ENCODE measurements at places on chromosomes 7 and 10.

DNA sequence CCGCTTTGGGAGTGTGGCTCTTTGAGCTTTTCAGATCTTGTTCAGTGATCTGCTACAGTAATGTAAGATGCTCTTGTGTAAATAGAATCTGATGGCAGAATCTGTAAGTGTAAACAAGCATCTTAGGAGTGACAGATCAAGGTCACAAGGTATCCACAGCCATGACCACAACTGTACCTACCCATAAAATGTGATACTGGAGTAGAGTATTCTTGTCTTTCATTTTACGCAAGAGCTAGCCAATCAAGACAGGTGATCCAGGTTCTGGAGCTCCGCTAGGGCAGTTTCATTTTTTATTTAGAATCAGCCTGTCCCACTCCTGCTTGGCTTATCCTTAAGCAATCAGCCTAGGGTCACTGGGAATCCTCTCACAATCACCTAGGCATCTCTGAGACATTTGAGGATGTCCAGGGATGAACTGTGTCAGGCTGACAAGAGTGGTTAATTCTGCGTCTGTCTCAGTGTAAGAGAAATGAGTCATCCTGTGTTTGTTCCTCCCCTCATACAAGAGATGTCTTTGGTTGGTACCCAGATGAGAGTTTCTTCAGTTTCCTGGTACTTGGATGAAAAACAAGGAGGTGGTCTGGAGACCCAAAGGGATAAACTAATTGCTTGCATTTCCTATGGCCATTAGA is 13.6 kb downstream of the ZNF138 start:
- DNase-seq: no peak

DNA sequence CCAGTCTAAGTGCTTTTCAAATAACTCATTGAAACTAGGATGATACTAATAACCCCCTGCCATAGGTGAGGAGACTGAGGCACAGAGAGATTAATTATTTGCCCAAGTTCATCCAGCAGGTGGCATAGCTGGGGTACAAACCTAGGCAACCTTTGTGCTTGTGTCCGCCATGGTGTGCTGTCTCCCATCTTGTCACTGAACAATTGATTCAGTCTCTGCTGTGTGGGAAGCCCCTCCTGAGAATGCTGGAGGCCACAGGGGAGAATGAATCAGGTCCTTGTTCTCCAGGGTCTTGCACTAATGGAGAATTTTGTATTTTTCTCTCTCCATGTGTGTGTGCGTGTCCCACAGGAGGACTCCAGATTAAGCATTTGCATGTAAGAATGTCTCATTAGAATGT is 15.8 kb upstream of the TMEM236 start:
- no peak for DNase-seq

DNA sequence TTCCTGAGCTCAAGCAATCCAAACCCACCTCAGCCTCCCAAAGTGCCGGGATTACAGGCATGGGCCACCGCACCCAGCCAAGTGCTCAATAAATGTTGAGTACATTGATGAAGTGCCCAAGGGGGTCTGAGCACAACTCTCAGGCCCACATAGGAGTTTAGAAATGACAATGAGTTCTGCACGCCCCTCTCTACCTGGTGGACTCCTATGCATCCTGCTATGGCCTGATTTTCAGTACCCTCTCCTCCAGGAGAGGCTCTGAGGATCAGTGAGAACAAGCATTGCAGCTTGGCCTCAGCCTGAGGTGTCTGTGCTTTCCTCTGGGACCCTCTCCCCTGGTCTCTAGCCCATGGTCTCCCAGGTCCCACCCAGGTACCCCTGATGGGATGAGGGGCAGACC is 20.9 kb upstream of the GRIFIN start:
- no peak for DNase-seq

DNA sequence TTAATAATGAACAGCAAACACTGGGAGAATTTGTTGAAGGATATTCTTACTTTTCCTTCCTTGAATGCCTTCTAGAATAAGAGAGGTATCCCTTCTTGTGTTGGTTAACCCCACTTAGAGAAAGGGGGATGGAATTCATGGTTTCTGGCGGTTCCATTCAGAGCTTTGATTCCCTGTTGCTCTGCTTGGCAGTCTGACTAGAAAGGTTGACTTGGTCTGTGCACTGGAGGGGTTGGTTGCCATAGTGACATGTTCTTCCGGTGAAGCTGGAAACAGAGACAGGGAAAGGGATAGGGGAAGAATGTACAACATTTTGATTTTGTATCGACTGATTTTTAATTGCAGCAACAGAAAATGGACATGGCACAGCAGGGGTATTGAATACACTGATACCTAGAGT is 2.5 kb downstream of the TMEM178B start:
- DNase-seq: no peak

- no peak for DNase-seq
Observed at GRCh38 chr10:63718006-63718405, 196.8 kb downstream of the REEP3 start.

All from GM12865 (cell line).